Calu3 (cell line): ENCODE measurements at places on chromosomes 4 and X. TPM values are rescaled to one million over a fixed set of nuclear protein-coding genes. Genes with fewer than 3 reads are reported as not detected.

GRCh38 chr4:10151182-10151581 lies 34.6 kb upstream of the WDR1 start:
- DNase-seq = no peak

SATL1 gene
- total RNA-seq = 0.10 TPM in 1 of 2 replicates, not detected in the other

DNA sequence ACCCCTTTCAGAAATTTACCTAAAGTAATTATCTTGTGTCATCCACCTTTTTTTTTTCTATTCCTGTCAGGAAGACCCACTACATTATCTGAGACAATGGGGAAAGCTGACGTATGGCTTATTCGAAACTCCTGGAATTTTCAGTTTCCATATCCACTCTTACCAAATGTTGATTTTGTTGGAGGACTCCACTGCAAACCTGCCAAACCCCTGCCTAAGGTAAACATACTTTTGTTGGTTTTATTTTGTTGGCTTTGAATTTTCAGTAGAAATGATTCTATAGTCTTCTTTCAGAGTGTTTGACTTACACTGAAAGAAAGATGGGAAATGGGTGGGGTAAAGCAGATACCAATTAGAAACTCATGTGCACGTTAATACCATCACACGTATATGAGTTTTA lies 2.2 kb downstream of the UGT2B7 start:
- DNase-seq = no peak

CPE gene
- total RNA-seq = 4.1 and 4.7 TPM in 2 replicates

SERPINA7 gene
- not detected in 2 replicates for total RNA-seq

DNA sequence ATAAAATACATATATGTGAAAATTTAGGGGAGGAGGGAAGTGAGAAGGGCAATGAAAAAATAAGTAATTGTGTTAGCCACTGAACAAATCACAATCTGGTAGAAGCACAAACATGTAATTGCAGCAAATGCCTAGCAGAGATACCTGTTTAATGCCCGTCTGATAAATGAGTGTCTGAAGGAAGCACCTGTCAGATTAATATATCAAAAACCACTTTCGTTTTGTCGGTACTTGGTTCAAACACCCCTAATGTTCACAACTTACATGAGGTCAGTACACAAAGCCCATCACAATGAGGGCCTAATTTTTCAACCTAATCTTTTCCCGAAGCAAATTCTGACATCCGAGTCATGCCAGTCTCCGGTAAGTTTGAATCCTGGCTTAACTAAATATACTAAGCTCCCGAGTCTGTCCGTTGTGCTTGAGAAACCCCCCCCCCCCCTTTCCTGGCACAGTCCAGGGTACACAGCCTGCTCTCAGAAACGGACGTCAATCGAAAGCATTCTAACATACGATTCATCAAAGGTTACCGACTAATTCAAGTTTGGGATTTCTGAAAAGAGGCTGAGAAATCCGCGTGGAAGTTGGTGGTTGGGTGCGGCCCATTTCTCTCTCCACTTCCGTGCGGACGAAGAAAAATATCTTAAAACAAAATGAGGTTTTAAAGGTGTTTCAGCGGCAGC lies 758 bp downstream of the SDAD1 start:
- DNase-seq = no peak

DNA sequence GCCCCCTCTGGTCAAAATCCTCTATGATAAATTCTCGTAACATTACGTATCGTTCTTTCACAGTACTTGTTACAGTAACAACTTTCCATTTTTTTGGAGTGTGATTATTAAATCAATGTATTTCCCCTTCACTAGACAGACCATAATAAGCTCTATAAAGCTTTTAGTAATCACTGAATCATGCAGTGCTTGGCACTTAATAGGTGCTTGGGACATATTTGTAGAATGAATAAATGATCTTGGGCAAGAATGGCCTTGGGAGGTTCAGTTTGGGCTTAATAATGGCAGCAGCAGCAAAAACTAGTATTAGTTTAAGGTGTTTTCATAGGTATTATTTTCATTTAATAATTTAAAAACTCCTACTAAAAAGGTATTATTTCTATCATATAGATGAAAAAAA lies 33.4 kb upstream of the SFRP2 start:
- DNase-seq = no peak

DNA sequence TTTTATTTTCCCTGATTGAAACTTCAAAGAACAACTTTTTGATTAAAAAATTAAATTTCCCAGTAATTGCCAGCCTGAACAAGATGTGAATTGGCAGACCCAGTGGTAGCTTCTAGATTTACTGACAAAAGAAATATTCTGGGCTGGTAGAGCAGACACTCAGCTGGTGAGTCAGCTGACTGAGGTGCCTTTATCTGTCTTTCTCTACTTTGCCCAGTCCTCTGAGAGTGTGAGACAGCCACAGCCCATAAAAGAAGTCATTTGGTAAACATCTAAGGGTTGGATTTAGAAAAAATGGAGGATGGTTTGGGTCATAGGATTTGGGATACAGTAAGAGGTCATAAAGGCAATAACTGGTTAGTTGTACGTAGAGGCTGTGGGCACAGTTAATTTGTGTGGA lies 54.5 kb downstream of the CCSER1 start:
- DNase-seq = no peak

- peak; percentile 13 for DNase-seq
Measured at GRCh38 chr4:5979981-5980380, 38.2 kb downstream of the C4orf50 start.

DNA sequence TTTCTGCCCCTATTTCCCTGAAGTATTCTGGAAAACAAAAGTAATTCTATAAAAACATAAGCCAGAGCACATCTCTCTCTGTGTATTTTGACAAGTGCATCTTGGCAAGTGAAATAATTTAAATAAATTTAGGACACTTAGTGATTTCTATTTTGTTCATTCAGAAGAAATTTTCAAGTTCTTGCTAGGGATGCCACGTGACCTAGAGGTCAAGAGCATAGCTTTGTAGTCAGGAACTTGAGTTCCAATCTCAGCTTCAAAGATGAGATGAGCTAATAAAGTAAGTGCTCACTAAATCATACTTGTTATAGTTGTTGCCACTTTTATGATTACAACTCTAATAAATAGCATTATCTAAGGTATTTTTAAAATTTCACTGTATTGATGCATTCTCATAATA lies 13.8 kb downstream of the KDR start:
- no peak for DNase-seq

GRCh38 chr4:150123087-150123486 lies 44.8 kb downstream of the DCLK2 start:
- no peak for DNase-seq

- no peak for DNase-seq
Measured at GRCh38 chr4:102560571-102561341, 59.6 kb downstream of the NFKB1 start.

HTATSF1 gene
- 46.0 and 48.7 TPM in 2 replicates for total RNA-seq

ITGB1BP2 gene
- 7.1 and 8.1 TPM in 2 replicates for total RNA-seq

GRCh38 chr4:52296341-52296740 lies 245.2 kb downstream of the SPATA18 start:
- no peak for DNase-seq

DNA sequence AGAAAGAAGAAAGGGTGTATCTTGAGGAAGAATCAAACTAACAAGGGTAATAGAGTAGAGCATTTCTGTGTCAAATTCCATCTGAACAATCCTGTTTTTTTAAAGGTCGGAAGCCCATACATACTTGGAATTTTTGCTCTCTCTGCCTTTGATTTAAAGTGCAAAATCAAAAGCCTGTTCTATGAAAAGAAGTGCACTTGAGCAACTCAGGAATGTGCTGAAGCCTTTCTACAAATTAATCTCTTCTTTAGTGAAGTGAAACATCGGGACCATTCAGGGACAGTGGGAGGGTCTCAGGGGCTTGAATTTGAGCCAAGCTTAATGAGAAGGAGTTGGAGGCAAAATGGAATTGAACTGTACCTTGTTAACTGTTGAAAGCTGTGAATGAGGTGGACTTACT lies 1008.5 kb upstream of the LCORL start:
- no peak for DNase-seq

DNA sequence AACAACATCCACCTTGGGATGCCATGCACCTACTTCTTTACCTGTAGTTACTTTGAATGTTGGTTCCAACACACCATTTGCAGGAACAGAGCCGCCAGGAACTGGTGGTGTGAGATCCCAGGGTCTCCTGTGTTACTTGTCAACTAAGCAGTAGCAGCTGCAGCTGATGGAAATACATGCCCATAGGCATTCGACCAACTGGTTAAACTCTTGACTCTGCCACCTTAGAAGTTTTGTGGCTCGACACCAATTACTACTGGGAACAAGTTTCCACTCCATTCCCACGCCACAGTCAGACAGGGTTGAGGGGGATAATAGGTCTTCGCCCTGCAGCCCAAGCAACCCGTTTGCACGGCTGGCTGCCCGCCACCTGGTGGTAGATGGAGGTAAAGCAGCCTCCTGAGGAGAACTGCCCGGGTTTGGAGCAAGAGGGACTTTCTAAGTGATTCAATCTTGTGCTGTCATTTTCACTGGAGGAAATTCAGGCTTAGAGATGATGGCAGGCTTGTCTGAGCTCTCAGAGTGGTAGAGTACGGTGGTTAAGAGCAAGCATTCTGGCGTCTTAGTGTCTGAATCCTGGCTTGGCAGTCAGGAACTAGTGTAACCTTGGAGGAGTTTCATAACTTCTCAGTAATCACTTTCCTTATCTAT lies 119.1 kb upstream of the TRIM2 start:
- peak; percentile 83 for DNase-seq

GRCh38 chr4:168831919-168832762 lies 177.9 kb downstream of the CBR4 start:
- peak; percentile 72 for DNase-seq

- DNase-seq = no peak
Measured at GRCh38 chrX:124212622-124213021, 119.8 kb upstream of the TEX13D start.

- DNase-seq = no peak
Measured at GRCh38 chr4:15894921-15895916, 43.3 kb downstream of the FGFBP1 start.

DNA sequence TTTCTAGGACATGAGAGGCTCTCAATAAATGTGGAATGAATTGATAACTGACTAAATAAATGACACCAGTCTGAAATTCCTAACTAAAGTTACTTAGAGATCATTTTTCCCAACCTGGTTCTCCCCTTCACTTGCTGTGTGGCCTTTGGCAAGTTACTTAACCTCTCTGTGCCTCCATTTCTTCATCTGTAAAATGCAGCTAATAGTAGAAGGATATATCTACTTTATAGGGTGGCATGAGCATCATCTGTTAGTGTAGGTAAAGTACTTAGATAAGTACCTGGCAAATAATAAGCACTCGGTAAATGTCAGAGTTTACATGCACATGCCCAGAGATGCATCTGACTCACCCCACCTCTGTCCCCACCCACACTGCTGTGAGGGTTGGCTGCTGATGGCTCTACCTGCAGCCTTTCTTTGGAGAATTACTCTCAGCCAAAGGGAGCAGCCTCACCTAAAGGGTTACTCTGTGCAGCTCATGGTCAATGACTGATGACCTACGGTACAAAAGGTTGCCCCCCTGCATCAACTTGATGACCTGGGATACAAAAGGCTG lies 139.3 kb downstream of the CHIC2 start:
- no peak for DNase-seq

GRCh38 chr4:54090804-54091623 lies 8.9 kb upstream of the GSX2 start:
- DNase-seq = peak; percentile 30

DNA sequence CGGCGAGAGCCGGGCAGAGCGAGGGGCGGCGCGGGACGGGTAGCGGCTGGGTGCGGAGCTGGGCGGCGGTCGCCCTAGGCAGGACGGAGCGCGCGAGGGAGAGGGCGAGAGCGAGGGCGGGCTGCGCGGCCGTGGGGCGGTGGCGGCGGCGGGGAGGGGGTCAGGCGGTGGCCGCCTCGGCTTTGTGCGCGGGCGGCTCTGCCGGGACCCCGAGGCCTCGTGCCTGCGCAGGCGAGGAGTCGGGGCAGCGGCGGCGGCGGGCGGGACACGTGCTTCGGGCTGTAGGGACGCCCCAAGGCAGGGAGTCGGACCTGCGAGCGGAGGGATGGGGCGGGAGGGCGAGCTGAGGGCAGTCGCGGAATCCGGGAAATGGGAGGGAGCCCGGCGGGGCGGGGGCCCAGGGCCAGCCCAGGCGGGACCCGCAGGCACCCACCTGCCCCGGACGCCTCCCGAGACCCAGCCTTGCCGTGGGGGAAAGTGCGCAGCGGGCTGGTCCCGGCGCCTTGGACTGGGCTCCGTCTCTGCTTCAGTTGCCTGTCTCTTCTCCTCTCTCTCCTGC lies 465 bp downstream of the BMPR1B start:
- peak; percentile 61 for DNase-seq

- DNase-seq = no peak
Measured at GRCh38 chr4:10737337-10737736, 52.8 kb upstream of the CLNK start.

- DNase-seq = no peak
Measured at GRCh38 chr4:14515556-14515955, 486.7 kb upstream of the CPEB2 start.

GRCh38 chr4:165537028-165537648 lies 158.3 kb downstream of the CPE start:
- DNase-seq = peak; percentile 14

AREG gene
- 230 and 281 TPM in 2 replicates for total RNA-seq

DNA sequence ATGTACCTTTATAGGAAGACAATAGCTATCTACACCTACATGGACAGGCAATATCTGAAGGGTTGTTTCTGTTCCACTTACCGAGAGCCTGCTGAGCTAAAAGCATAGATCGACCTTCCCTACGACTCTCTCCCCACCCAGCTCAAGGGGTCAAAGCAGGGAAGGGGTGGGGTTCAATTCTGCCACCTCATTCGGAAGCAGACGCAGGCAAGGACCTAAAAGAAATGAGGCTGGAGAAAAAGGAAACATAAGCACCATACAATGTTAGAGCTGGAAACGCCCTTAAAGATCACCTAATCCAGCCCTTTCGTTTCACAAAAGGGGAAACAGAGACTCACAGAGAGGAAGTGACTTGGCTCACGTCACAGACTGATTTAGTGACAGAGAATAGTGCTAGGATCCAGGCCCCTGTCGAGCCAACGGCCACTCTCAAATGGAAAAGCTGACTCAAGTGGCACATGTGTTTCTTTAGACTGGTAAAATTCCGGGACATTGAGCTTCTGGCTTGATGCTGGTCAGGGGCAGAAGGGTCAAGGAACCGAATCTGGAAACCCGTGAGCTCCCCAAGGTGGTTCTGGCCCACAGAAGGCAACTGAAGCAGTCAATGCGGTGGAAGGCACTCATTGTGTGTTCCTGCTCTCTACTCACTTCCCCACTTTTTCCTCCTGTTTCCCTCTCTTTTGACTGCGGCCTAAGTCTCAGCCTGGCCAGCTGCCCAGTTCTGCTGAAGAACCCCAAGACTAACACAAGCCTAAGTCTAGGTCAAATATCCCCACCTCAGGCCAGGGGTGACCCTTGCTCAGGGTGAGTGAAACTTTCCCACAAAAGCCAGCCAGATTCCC lies 7.5 kb downstream of the SEPTIN6 start:
- no peak for DNase-seq
